HTR-8/SVneo (cell line): ENCODE measurements at places on chromosomes 3 and 15.

GRCh38 chr15:99016680-99017321 is 9.2 kb upstream of the PGPEP1L start:
- peak; percentile 66 for DNase-seq

- no peak for DNase-seq
Observed at GRCh38 chr3:63685340-63685739, 32.9 kb downstream of the SNTN start.

DNA sequence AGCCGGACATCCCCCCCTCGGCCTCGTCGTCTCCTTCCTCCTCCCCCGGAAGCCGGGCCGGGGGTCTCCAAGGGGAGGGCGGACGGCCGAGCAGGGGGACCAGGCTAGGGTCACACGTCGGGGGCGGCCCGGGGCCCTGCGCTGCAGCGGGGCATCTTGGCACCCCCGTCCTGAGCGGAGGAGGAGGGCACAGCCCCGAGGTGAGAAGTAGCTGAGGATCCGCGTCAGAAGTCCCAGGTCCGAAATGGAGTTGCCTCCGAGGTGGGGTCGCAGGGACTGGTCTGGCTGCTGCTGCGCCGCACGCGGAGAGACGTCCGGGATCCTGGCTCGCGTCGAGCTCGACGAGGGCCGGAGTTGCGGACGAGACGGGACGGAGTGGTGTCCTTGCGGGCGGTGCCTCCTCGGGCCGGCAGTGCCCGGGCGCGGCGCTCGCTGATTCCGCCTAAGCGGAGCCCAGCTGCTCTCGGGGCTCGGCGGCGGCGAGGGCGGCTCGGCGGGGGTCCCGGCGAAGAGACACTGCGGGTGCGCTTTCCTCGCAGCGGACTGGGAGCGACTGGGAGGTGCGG is at the start of gene ADCY5:
Gene ADCY5, minus strand, starts transcription at position 555 of the 566 bp plus-strand sequence. Its CDS starts 545 bp downstream, at position 10.
- DNase-seq = peak; percentile 23

DNA sequence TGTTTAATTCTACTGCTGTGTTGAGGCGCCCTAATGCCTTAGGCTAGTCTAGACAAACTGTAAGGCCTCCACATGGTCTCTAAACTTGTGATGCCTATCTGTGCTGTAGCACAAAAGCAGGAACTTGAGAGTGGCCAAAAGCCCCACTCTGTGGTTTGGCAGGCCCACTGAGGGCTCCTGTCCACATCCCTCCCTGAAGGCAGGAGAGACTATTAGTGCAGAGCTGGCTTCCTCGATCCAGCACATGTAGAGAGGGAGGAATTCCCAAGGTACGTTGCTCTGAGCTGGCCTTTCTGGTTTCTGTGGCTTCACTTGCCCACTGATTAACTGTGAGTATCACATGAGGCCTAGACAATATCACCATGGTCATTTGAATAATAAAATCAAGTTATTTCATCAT is 90.6 kb downstream of the POLR2M start:
- no peak for DNase-seq

DNA sequence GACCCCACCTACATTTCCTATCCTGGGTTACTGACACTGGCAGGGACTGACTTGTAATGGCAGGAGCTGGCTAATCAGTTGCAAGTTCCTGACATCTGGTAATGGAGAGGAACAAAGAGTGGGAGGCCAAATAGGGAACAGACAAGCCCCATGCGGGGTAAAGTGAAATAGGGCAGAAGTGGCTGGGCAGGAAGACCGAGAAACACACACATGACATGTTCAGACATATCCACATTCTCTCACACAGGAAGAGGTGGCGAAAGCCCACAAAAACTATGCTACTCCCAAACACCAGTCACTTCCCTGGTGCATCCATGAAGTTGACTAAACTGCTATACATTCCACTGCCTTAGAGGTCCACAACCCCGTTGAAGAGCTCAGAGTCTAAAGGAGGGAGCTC is 394.1 kb upstream of the TBL1XR1 start:
- DNase-seq = no peak

DNA sequence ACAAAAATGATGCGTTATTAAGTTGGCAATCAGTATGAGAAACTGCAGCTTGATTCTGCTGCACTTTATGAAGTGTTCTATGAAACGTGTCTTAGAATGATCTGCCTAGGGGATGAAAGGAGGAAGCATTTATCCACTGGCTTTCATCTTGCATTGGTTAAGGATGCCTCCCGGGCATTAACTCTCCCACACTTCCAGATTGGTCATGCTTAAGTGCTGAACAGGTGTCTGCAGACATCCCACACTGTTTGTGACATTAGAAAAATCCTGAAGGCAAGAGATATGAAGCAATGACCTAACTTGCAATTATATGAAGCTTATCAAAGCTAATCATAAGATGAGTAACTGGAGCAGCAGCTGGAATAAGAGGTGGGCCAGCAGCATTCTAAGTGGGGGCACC is 437.3 kb downstream of the NSUN3 start:
- no peak for DNase-seq

GRCh38 chr15:67004142-67004541 is 61.3 kb upstream of the SMAD3 start:
- DNase-seq = no peak

GRCh38 chr15:76059320-76060117 is at the start of gene TMEM266:
Gene TMEM266, plus strand, starts transcription at chr15:76059985. Its CDS starts 74,279 bp downstream, at chr15:76134264.
- peak; percentile 46 for DNase-seq

DNA sequence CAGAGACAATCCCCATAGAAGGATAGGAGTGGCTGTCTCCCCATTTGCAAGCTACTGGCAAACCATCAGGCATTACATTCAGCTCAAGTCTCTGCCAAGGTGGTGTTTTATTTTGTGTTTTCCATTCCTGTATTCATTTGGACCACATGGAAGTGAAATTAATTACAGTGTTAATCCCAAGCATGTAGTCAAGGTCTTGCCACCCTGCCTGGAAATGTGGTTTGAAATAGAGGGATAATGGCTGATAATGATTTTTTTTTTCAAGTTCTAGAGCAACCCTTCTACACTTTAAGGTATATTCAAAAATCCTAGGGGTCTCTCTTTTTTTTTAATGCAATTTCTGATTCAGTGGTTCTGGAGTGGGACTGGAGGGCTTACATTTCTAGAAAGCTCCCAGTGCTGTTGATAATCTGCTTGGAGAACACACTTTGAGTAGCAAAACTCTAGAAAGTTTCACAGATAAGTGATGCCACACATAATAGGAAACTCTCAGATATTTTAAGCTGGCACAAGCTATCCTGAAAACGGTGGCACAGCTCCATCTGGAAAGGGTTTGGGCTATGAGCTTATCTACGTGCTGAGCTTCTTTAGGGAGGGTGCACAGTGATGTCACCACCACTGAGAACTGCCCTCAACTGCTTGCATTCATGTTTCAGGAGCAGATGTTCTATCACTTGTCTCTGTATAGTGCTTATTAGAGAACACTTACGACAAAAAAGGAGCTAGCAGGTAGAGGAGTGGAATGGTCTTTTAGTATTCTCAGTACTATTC is 140.1 kb upstream of the IL12A start:
- DNase-seq = no peak

DNA sequence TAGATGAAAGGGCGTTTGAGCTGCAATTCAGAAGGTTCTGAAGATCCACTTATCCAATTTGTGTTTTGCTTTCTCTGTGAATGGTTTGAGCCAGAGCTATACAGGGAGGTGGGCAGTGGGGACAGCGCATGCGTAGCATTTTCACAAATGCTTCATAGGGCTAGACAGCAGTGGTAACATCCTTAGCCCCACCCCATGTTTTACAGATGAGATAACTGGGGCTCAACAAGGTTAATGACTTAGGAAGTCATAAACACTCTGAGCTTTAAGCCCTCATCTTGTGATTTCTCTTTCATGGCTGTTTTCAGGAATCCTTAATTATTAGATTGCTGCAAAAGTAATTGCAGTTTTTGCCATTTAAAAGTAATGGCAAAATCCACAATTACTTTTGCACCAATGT is 408.7 kb downstream of the IL5RA start:
- no peak for DNase-seq

- DNase-seq = no peak
Observed at GRCh38 chr3:107430996-107431245, 53.7 kb downstream of the CCDC54 start.

DNA sequence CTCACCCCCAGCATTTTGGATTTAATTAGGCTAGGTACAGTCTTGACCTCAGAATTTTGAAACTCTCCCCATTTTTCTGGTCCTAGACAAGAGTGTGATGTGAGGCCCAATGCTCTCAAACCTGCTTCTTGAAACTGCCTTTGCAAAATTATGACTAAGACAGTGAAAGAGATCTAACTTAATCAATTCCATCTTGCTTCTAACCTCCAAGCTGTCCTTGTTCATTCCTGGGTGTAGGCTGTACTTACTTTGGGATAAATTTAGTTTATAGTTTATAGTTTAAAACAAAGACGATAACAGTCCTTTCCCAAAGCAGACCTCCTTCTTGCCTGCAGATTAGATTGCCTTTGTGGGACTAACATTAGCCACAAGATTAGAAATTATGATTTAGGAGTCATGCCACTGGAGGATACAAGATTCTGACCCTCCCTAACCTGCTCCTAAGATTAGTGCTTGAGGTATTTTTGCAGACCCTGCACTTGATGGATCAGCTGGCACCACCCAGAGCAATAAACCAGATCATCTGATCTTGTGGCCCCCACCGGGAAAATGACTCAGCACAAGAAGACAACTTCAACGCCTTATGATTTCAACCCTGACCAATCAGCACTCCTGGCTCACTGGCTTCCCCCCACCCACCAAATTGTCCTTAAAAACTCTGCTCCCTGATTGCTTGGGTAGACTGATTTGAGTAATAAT is 59.6 kb downstream of the CD200R1L start:
- DNase-seq = no peak

DNA sequence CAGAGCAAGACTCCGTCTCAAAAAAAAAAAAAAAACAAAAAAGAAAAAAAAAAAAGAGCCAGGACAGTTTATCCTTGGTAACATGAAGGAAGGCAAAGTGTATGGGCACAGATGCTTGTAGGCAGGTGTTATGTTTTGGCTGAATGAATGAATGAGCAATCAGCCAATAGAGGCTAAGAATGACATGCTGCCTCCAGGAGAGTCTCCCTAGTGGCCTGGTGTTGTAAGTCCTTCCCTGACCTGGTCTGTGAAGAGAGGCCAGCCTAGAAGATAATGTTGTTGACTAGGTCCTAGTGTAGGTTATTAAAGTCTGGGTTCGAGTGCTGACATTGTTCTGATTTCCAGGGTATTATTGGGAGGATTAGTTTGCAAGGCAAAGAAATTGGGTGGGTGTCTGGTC is 24.9 kb downstream of the GYG1 start:
- no peak for DNase-seq

DNA sequence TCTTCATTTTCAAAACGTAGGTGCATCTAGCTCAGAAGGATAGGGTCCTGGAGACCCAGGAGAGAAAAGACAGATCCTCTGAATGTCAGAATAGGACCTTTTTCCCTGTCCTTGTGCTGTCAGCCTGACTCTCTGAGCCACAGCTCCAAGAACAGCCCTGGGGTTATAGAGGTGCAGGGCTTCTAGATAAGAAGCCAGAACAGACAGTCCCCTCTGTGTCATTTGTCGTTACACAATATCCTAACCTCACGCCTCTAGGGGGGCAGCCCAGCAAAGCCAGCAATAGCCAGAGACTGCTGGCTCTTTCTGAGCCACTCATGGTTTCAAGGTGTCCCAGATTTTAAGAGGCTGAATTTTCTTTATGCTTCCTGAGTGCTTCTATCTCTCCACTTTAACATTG is 153.2 kb upstream of the THBS1 start:
- no peak for DNase-seq

- peak; percentile 27 for DNase-seq
Observed at GRCh38 chr3:59809710-59810444, 760.1 kb upstream of the CFAP20DC start.

GRCh38 chr3:56789076-56789475 is 12.7 kb downstream of the ARHGEF3 start:
- no peak for DNase-seq

DNA sequence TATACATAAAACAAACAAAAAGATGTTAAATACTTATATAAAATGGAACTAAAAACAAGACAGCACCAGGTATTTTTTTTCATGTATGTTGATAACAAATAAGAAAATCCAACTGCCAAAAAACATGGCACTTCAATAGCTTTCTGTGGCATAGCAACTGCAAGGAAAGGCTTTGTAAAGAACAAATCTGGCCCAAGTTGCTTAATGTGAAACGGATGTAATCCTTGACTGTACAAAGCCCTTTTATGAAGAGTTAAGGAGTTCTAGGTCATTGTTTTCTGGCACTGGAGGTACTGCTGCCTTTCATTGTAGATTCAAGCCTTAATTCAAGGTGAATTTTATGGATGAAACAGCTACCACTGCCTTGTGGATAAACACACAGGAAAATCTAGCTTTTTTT is 68.8 kb upstream of the SLC12A8 start:
- DNase-seq = no peak

DNA sequence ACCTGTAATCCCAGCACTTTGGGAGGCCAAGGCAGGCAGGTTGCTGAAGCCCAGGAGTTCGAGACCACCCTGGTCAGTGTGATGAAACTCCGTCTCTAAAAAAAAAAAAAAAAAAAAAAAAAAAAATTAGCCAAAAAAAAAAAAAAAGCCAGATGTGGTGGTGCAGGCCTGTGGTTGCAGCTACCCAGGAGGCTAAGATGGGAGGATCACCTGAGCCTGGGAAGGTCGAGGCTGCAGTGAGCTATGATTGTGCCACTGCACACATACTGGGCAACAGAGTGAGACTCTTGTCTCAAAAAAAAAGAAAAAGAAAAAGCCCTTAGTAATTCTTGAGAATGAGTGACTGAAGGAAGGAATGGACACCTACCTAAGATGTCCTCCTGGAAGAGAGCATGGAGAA is 105.1 kb downstream of the VGLL4 start:
- no peak for DNase-seq

GRCh38 chr3:140234256-140234655 is 299.3 kb downstream of the CLSTN2 start:
- no peak for DNase-seq

GRCh38 chr3:156802821-156803606 is 23.1 kb upstream of the LEKR1 start:
- no peak for DNase-seq

GRCh38 chr3:101828691-101829436 is 20.4 kb upstream of the NFKBIZ start:
- DNase-seq = no peak

GRCh38 chr15:57741089-57741488 is 34.6 kb downstream of the POLR2M start:
- no peak for DNase-seq

DNA sequence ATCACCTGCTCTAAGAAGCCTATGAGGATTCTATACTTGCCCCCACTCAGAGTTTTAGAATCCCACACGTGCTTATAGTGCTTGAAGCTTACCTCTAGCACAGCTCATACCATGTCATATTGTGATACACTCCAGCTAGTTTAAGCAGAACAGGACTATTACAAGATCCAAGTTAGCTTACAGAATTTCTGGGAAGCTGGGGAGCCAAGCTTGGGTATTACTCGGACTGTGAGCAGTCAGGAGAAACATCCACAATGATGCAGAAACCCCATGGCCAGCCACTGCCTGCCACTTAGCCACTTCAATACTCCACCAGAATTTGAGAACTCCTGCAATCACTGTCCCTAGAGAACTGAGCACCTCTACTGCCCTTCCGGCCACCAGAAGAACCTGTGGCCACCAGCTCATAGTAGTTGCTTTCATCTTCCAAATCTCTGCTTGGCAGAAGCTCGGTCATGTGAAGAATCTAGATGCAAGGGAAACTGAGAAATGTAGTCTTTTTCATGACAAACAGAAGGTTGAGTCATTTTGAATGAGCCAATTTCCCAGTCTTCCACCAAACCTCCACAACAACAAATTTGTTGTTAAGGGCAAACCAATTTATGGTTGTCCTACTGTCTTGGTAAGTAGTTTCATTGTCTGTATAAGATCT is 27.7 kb upstream of the SSR3 start:
- no peak for DNase-seq

GRCh38 chr15:88874684-88875083 is 20.7 kb downstream of the HAPLN3 start:
- no peak for DNase-seq
